Activated CD8-positive, alpha-beta memory T cell treated with anti-CD3 and anti-CD28 coated beads for 24 hours (primary cell): ENCODE measurements at places on chromosomes 3 and 15.

DNA sequence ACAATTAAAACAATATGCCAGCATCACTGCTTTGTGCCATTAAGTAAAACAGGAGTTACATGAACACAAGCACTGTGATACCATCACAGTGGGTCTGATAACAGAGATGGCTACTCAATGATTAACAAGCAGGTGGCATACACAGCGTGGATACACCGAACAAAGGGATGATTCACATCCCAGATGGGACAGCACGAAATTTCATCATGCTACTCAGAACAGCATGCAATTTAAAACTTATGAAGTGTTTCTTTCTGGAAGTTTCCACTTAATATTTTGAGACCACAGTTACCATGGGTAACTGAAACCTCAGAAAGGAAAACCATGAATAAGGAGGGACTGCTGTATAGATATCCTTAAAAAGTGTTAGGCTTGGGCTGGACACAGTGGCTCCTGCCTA lies 44.5 kb downstream of the SLC24A1 start:
- DNase-seq = no peak

DNA sequence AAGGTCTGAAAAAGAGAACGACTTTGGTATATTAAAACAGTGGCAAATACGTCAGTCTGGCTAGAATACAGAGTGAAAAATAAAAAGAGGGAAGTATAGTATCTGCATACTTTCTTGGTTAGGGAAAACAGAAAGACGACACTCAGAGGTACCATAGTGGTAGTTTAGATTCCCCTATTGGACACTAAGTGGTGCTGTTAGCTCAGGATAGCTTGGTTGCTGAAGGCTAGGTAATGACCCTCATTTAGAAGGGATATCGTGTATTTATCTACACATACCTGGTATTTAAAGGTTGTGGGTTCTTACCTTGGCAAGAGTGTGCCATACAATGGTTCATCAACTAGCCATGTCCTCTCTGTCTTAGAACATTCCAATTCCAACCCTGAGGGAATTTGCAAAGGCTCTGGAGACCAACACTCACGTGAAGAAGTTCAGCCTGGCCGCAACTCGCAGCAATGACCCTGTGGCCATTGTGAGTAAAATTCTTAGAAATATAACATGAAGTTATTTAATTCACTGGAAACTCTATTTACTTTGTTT lies 31.0 kb downstream of the TMOD2 start:
- DNase-seq = no peak

- no peak for DNase-seq
Observed at GRCh38 chr3:35641920-35642527, 2.7 kb downstream of the ARPP21 start.

DNA sequence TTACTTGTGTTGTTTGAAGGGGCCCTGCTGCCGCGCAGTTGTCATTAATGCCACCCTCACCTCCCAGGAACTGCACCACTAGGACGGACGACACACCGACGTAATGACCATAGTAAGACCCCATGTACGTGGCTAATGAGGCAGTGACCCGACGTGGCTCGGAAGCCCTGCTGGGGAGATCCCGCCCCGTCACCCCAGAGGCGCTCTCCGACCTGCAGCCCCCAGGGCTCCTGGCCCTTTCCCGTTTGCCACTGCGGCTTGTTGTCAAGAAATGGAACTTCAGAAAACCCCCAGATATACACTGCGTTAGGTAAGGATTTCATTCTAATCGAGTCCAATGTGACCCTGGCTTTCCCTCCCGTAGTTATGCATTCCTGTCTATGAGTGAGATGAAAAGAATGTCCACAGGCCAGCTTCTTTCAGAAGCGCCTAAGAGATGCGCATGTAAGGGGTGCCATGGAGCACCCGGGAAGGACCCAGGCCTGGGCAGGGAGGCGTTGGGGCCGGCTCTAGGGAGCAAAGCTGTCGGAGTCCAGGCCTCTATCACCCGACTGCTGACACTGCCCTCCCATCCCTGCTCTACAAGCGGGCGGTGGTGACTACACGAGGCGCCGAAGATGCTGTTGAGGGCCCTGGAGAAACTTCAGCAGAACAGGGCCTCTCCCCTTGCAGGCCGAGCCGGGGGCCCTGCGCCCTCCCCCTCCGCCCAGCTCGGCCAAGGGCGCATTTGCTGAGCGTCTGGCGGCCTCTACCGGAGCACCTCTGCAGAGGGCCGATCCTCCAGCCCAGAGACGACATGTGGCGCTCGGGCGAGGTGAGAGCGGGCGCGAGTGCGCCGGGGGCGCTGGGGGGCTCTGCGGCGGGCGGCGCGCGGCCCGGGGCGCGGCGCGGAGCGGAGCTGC lies at the start of gene GABRA5:
Gene GABRA5 (plus strand): TSS at position 765 of the 902 bp plus-strand sequence. CDS start 2,187 bp downstream, outside the sequence.
- DNase-seq = no peak

DNA sequence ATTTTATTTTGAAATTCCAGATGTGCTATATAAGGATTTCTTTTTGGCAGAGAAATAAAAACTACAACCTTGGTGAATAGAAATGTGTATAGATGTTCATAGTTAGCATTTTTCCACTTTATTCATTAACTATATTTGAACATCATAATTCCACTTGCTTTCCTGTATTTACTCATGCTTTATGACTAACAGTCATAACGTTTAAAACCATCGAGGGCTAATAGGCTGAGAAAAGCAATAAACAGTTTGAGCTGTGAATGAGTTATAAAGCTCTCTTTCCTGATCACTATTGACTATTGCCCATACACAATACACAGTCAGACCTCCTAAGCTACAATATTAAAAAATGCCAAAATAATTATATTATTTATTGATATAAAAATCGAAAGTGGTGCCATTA lies 502.1 kb upstream of the RASGRP1 start:
- DNase-seq = no peak

DNA sequence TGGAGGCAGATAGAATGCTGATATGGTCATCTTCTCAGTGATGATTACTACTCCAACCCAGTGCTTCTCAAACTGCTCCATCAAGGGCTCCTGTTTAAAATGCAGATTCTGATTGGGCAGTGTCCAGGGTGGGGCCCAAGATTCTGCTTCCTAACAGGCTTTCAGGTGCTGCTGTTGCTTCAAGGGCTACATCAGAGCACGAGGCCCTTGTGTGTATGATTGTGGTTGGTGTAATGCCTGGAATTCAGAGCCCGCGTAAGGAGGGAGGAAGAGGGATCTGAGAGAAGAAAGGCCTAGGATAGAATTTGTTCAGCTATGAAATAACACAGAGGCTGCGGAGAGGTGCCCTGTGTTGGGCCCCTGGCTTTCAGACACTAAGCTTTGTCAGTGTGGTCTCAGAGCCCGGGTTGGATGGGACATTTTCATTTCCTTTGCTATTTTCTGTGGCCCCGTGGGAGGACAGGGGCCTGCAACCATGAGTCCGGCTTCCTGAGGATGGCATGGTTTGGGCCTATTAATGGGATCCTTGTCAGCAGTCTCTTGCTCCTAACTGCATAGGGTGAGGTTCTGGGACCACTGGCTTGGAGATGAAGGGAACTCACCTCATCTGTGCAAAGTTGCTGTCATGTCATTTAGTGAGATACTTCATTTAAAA lies 53.0 kb downstream of the ATP1B3 start:
- no peak for DNase-seq

- no peak for DNase-seq
Observed at GRCh38 chr3:105040026-105040622, 326.6 kb upstream of the ALCAM start.

GRCh38 chr15:61702224-61703020 lies 357.8 kb downstream of the VPS13C start:
- DNase-seq = no peak

DNA sequence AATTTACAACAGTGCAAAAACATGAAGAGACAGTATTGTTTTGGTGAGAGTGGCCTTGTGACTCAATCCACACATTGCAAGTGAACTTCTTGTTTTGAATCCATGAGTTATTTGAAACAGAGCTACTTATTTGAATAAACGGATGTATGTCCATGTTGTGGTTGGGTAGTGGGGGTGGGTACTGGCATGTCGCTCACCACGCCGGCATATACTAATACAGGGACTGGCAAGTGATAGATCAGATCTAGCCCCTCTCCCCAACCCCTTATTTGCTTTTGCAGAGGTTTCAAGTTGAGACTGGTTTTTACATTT lies 83.8 kb downstream of the EDEM1 start:
- DNase-seq = no peak

DNA sequence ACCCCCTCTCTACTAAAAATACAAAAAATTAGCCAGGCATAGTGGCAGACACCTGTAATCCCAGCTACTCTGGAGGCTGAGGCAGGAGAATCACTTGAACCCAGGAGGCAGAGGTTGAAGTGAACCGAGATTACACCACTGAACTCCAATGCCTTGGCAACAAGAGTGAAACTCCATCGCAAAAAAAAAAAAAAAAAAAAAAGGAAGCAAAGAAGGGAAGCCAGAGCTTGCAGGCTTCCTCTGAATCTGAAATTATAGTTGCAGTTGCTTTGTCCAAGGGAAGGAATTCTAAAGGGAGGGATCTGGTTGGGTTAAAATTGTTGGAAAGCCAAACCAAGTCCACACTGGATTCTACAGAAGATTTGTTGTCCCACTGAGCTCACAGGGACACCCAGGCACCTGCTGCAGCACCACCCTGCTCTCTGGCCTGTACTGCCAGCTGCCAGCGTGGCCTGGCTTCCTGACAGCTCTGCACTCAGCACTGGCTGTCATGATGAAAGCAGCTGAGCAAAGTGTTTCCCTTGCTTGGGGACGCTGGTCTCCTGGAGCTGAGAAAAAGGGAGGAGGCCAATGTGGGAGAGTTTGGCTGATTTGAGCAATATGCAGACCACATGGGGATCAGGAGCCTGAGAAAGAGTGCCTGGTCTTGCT lies 88.8 kb upstream of the HES1 start:
- DNase-seq = no peak

GRCh38 chr3:174488527-174488926 lies 370.6 kb upstream of the NAALADL2 start:
- DNase-seq = no peak

DNA sequence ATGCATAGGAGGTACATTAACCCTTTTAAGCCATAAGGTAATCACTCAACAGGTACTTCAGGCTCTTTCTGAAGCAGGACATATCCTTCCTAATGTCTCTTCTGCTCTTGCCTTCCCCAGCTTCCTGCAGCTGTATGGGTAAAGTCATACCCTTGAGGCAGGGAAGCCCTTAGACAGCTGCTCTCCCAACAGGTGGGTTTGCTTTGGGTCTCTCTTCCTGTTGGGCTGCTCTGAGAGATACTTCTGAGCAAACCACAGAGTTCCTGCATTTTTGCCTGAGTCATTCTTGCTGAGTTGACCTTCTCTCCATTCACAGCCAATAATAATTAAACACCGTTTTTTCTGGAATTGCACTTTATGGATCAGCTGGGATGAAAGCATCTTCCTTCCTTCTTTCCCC lies 2.0 kb upstream of the TRAT1 start:
- DNase-seq = no peak

DNA sequence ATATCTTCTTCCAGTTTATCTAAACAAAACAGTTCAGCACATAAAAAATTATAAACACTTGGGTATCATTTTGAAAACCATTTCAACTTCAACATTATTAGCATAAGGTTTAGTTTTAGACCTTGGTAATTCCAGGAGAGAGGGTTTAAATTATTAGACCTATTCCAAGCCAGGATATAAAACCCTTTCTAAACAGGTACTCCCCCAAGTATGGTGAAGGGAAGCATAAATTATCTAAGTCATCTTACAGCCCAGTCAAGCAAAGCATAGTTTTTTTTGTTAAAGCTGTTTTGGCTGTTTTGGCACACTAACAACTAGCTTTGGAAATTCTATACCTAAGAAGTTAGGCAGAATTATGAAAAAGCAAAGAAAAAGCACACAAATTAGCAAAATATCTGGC lies 87.3 kb downstream of the FBN1 start:
- no peak for DNase-seq

DNA sequence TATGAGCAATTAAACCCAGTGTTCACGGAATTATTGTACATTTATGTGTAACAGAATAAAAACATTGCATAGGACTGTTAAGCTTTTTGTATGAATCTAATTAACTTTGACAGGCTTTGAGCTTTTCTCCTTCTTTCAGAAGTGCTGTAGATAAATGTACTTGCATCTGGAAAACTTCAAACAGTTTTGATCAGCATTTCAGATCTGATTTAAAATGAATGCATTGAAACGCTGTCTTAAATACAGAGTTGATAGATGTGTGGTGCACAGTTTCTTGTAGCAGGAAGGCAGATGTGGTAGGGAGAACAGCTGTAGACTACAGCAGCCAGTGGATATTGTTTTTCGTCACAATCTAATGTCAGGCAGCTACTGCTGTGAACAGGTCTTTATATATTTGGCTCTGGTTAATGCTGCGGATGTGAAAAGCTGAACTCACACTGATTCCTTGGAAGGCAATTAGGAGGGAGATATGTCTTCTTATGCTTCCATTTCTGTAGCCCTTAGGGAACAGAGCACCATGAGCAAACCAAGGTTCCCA lies 193.8 kb upstream of the GOLIM4 start:
- DNase-seq = no peak

DNA sequence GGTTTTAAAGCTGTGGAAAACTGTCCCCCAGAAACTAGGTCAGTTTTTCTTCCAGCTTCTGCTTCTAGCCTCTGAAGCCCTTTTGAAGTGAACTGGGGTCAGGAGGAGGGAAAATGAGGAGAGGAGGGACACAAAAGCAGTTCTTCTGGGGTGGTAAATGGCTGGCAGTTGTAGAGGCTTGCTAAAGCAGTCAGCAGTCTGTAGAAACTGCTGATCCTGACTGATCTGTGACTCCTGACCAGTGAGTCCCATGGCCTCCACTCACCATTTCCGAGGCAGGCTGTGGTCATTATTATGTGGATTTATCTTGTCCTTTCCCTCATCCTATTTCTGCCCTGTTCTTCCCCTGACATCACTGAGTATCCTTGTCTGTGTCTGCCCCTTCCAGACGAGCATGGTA lies 276.4 kb upstream of the ROPN1 start:
- DNase-seq = no peak

DNA sequence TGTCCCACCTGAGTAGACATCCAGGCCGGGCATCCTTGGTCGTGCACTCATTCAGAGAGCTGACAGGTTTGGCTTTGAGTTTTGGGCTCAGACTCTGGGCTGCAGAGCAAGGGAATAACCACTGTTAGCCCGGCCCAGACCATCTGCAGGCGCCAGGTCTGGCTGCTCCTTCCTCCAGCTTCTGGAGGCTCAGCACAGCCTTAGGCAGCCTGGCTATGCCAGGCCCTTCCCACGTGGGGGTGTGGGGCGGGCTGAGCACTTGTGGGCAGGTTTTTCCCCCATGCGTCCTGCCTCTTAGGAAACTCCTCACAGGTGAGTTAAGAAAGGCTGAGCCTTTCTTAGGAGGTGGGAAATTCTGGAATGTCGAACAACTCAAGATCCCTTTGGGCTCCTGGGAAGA lies 11.2 kb downstream of the PLA2G4B start:
- no peak for DNase-seq

GRCh38 chr3:61157414-61157813 lies 93.8 kb downstream of the FHIT start:
- no peak for DNase-seq

DNA sequence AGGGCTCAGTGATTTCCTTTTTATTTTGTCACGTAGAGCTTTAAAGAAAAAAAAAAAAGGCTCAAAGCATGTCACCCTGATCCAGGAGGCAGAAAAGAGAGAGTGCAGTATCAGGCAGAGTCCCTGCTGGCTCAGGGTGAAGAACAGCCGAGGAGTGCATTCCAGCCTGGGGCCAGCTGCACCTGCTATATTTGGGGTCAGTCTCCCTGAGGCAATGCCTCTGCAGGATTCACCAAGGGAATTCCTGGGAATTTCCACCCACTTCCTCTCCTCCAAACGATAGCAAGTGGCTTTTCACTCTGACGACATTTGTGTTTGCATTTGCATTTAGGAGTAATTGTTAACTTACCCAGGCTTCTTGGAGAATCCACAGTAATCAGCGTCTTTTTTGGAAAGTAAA lies 202.9 kb upstream of the CTNNB1 start:
- DNase-seq = no peak
